Activated CD4-positive, alpha-beta memory T cell treated with anti-CD3 and anti-CD28 coated beads, Interleukin-2, amount 10 ng/mL, durations not matched to agents 7 days and 5 days (primary cell): ENCODE measurements at places on chromosomes 12 and 14. TPM values are rescaled to one million over a fixed set of nuclear protein-coding genes. Genes with fewer than 3 reads are reported as not detected.

The KLRG1 gene
- 13.3 TPM for total RNA-seq

DNA sequence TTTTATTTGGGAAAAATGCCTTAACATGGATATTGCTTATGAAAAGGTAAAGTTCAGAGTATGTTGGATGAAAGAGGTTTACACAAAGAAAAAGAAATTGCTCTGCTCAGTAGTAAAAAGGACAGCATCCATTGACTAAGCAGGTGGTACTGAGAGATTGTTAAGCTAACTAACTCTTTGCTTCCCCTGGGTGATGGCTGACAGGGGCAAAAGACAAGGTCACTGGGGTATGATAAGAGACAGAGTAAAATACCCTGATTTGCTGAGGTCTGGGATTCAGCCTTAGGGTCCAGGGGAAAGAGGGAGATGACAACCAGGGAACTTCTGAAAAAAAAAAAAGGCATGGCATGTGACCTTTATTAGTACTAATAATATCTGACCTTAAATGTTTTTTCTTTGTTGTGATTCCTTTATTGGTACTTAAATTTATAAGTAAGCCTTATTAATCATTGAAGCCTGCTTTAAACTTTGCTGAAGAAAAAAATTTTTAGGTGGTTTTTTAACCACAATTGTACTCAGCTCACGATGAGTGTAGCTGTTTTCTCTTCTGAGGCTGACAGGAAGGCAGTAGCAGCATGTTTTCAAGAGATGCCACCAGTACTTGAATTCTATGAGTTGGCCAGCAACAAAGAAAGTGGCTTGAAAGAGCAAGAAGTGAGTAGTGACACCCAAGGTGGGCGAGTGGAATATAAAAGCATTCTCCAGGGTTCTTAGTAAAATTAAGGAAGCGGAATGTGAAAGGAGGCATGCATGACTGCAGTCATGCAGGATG, 43.7 kb upstream of the KITLG start:
- no peak overlapping the region for H3K27ac ChIP-seq
- no peak for DNase-seq
- no peak overlapping the region for H3K4me3 ChIP-seq
- no peaks in the 10 kb centered on the region for H3K4me1 ChIP-seq
- no peaks in the 10 kb centered on the region for H3K36me3 ChIP-seq

GRCh38 chr12:124558313-124558712, 9.1 kb downstream of the NCOR2 start:
- DNase-seq = no peak
- H3K4me1 ChIP-seq = peaks cover 3% of the 10 kb centered on the region
- no peaks in the 10 kb centered on the region for H3K36me3 ChIP-seq
- no peak overlapping the region for H3K4me3 ChIP-seq

The KCNK13 gene
- total RNA-seq = 0.18 TPM

DNA sequence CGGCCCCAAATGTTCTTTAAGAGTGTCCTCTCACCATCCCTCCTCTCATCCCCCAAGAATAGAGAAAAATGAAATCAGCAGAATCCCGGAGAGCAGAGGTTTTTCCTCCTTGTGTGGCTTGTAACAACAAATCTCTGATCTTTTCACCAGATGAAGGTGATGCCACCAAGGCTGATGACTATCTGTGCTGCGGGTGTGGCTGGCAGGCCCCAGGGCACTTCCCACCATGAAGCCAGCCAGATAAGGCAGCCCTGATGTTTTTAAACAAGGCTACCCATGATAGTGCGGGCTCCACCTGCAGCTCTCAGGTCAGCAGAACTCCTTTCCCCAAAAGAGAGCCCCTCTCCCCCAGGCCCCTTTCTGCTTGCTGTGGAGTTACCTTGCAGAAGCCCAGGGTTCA, 58.0 kb upstream of the PARP11 start:
- H3K27me3 ChIP-seq = peaks cover 6% of the 10 kb centered on the region
- no peak overlapping the region for H3K4me3 ChIP-seq
- H3K36me3 ChIP-seq = no peaks in the 10 kb centered on the region
- DNase-seq = peak; percentile 34
- H3K4me1 ChIP-seq = peaks cover 47% of the 10 kb centered on the region

DNA sequence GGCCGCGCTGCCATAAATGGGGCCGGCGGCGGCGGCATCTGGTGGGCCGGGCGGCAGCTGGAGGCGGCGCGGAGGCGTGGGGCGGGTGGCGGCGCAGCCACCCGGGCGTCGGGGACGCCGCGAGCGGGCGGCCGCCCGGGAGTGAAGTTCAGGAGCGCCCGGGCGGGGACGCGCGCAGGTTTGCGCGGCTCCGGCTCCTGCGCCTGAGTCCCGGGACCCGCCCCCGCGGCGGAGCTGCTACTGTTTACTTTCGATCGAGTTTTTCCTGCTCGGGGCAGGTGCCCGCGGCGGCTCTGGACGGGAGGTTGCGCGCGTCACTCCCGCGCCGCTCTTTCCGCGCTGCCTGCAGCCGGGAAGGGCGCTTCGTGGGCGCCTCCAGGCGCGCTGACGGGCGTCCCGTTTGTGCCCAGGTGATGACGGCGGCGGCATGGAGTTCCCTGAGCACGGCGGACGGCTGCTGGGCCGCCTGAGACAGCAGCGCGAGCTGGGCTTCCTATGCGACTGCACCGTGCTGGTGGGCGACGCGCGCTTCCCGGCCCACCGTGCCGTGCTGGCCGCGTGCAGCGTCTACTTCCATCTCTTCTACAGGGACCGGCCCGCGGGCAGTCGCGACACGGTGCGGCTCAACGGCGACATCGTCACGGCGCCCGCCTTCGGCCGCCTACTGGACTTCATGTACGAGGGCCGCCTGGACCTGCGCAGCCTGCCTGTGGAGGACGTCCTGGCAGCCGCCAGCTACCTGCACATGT, at the start of gene ZBTB42:
Gene ZBTB42, plus strand, starts transcription at position 331 of the 749 bp plus-strand sequence. Its CDS starts 97 bp downstream, at position 428.
- H3K36me3 ChIP-seq = no peaks in the 10 kb centered on the region
- peaks cover 9% of the 10 kb centered on the region for H3K27me3 ChIP-seq
- H3K4me3 ChIP-seq = peak within 1 kb of the TSS; percentile 81
- peaks cover 28% of the 10 kb centered on the region for H3K4me1 ChIP-seq
- peak; percentile 79 for DNase-seq

DNA sequence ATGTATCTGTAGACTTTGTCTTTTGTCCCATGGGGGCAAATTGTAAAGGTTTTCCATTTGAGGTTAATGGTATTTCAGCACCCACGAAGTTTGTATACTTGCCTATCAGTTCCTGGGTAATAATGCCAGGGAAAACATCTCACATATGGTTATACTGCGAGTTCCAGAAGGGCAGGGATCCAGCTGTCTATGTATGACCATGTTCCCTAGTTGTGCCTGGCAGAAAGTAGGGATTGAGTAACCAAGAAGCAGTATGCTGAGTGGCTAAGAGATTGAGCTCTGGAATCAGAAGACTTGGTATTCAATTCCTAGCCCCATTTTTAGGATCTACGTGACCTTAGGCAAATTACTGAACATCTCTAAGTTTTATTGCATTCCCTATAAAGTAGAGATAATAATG, 173.2 kb upstream of the PWP1 start:
- H3K27ac ChIP-seq = no peak overlapping the region
- no peaks in the 10 kb centered on the region for H3K27me3 ChIP-seq
- DNase-seq = no peak

DNA sequence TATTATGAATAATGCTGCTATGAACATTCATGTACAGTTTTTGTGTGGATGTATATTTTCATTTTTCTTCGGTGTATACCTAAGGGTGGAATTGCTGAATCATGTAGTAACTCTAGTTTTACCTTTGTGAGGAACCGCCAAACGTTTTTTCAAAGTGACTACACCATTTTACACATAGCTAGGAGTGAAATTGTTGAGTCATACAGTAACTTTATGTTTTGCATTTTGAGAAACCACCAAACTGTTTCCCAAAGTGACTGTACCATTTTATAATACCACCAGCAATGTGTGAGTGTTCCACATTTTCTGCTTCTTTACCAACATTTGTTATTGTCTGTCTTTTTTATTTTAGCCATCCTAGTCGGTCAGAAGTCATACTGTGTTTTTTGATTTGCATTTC, 3.1 kb upstream of the TPH2 start:
- DNase-seq = no peak
- no peaks in the 10 kb centered on the region for H3K36me3 ChIP-seq
- H3K27ac ChIP-seq = no peak overlapping the region
- peaks cover 25% of the 10 kb centered on the region for H3K27me3 ChIP-seq
- peaks cover 5% of the 10 kb centered on the region for H3K4me1 ChIP-seq

DNA sequence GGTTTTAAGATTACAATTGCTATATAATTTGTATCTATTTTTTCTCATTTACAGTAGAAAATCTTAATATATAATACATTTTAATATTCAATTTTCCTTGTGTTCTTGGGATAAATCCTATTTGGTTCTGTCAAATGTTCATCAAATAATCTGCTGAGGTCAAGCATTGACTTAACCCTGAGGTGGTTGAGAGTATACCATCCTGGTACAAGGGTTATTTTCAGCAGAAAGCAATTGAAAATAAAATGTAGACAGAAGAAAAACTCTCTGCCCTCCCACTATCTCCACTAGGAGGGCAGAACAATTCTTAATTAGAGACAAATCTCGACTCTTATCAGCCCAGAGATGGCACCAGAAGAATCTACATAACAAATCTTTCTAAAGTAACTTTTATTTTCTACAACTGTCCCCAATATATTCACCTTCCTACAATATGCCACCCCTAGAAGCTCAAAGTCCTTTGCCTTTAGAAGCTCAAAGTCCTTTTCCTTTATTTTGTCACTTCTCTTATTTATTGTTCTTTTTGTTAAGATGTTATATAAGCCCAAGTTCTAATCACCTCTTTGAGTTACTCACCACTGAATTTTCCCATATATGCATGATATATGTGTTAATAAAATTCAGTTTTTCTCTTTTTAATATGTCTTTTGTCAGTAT, 57.9 kb upstream of the ERGIC2 start:
- DNase-seq = no peak
- no peaks in the 10 kb centered on the region for H3K36me3 ChIP-seq
- H3K4me3 ChIP-seq = no peak overlapping the region
- H3K27ac ChIP-seq = no peak overlapping the region

GRCh38 chr12:42282294-42282693, 43.6 kb downstream of the ZCRB1 start:
- H3K4me3 ChIP-seq = no peak overlapping the region
- DNase-seq = no peak
- no peaks in the 10 kb centered on the region for H3K36me3 ChIP-seq
- H3K27ac ChIP-seq = no peak overlapping the region
- H3K27me3 ChIP-seq = peaks cover 2% of the 10 kb centered on the region
- H3K4me1 ChIP-seq = peaks cover 3% of the 10 kb centered on the region

DNA sequence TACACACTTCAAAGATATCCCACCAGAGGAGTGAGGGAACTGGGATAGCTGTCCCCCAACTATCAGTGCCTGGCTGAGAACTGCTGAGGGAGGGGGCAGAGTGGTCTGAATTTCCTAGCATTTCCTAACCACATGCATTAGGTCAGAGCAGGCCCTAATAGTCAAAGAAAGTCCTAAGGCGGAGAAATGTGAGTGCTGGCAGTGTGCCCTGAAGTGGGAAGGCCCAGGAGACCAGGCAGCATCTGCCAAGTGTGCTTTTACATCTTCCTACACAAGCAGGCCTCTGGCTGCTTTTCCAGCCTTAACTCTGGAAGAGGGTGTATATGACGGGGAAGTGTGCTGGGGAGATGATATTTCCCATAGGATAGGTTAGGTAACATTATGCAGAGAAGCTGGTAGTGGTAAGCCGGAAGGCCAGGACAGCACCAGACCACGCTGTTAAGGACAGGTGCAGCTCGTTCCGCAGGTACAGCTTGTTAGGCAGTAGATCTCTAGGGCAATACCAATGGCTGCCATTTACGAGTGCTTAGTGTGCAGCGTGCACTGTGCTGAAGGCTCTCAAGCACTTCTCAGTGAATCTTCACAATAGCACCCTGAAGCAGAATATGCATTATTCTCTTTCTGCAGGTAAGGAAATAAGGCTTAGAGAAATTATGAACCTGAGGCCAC, 9.1 kb upstream of the CCDC198 start:
- H3K27me3 ChIP-seq = no peaks in the 10 kb centered on the region
- H3K36me3 ChIP-seq = no peaks in the 10 kb centered on the region
- H3K27ac ChIP-seq = no peak overlapping the region
- no peak for DNase-seq
- H3K4me1 ChIP-seq = no peaks in the 10 kb centered on the region
- no peak overlapping the region for H3K4me3 ChIP-seq

GRCh38 chr12:5524769-5525436, 93.0 kb downstream of the NTF3 start:
- H3K36me3 ChIP-seq = no peaks in the 10 kb centered on the region
- no peak overlapping the region for H3K27ac ChIP-seq
- no peak overlapping the region for H3K4me3 ChIP-seq

The MARK3 gene
- 84.2 TPM for total RNA-seq

DNA sequence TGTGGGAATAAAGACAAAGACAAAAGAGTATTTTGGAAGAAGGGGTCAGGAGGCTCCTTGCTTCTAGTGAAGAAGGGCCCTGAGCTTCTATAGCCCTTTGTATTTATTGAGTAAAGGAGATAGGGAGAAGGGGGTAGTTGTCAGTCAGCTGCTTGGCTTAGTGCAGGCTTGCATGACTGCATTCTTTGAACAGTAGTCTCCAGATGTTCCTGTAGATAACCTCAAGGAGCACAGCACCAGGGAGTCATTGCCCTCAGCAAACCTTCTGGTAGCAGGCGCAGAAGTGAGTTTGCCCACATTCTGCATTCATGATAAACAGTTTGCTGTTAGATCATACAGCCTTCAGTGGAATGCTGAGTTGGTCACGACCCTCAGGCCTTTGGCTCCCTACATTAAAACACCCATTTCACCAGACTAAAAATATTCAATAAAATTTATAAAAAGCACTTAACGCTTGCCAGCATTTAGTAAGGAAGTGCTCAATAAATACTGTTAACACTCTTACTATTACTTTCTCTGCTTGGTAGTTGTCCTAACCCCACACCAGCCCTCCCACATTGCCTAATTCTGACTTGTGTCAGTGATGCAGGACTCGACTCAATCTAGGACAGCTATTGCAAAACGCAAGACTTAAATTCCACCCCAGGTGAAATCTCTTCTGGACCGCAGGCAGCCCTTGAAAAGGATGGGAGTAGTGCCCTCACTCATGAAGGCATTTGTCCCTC, 3.0 kb upstream of the DHRS4 start:
- H3K36me3 ChIP-seq = peaks cover 16% of the 10 kb centered on the region
- H3K4me1 ChIP-seq = peaks cover 30% of the 10 kb centered on the region
- H3K27me3 ChIP-seq = peaks cover 4% of the 10 kb centered on the region
- H3K27ac ChIP-seq = no peak overlapping the region
- DNase-seq = no peak

DNA sequence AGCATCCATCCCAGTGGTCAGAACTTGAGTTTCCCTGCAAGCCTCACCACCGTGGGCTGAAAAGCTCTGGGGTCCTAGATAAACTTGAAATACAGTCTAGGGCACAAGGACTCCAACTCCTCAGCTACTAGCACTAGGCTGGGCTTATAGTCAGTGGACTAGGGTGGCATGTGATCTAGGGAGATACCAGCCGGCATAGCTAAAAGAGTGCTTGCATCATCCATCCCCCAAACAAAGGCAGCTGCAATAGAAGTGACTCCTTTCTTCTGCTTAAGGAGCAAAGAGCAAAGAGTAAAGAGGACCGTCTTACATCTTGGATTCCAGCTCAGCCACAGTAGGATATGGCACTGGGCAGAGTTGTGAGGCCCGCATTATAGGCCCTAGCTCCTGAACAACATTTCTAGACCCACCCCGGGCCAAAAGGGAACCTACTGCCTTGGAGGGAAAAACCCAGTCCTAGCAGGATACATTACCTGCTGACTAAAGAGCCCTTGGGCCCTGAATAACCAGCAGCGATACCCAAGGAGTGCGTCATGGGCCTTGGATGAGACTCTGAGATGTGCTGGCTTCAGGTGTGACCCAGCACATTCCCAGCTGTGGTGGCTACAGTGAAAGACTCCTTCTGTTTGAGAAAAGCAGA, 17.9 kb upstream of the SOS2 start:
- no peaks in the 10 kb centered on the region for H3K27me3 ChIP-seq
- H3K4me1 ChIP-seq = no peaks in the 10 kb centered on the region
- H3K27ac ChIP-seq = no peak overlapping the region
- H3K4me3 ChIP-seq = no peak overlapping the region
- DNase-seq = no peak

- H3K4me1 ChIP-seq = peaks cover 3% of the 10 kb centered on the region
- no peak overlapping the region for H3K4me3 ChIP-seq
- no peaks in the 10 kb centered on the region for H3K27me3 ChIP-seq
Measured at GRCh38 chr14:58718226-58719205, 80.8 kb downstream of the DACT1 start.
